ENCODE measurements at places on chromosomes 3 and 15.

DNA sequence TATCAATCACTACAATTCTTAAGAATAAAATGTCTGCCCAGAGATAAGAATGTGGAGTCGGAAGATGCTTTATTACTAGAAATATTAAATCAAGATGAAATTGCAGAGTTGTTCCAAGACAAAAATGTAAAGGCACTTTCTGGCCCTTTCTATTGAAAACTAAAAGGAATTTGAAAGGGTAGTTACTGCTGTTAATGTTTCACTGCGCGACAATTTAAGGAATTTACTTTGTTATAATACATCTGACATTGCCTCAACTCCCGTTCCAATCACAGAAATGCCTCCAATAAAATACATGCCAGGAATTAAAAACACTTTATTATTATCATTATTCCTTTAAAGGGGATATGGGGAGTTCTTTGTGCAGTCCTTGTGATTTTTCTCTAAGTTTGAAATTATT, 26.4 kb downstream of the RSL24D1 start:
- DNase-seq = no peak

DNA sequence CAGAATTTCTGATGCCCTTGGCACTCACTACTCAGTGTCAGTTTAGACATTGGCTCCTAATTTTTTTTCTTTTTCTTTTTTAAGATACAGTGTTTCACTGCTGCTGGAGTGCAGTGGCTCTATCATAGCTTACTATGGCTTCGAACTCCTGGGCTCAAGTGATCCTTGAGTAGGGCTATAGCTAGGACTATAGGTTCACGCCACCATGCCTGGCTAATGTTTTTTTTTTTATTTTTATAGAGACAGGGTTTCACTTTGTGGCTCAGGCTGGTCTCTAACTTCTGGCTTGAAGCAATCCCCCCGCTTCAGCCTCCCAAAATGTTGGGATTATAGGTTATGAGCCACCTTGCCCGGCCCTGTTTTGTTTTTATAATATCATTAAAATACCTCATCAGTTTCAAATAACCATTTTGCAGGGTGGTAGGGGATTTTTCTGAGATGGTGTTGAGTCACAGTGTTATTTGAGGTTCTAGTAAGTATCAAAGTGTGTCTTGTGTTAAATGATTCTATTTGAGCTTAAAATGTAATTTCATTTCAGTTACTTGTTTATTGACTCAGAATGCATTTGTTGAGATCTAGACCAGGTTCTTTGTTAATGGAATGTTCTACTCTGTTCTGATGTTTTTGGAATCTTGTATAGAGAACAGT, 7.0 kb downstream of the FNDC3B start:
- DNase-seq = no peak

- DNase-seq = no peak
Observed at GRCh38 chr3:148957586-148957985, 33.8 kb upstream of the GYG1 start.

- no peak for DNase-seq
Observed at GRCh38 chr15:90471769-90472168, 58.0 kb upstream of the CRTC3 start.

- DNase-seq = no peak
Observed at GRCh38 chr15:45434078-45434567, 55.8 kb upstream of the GATM start.

DNA sequence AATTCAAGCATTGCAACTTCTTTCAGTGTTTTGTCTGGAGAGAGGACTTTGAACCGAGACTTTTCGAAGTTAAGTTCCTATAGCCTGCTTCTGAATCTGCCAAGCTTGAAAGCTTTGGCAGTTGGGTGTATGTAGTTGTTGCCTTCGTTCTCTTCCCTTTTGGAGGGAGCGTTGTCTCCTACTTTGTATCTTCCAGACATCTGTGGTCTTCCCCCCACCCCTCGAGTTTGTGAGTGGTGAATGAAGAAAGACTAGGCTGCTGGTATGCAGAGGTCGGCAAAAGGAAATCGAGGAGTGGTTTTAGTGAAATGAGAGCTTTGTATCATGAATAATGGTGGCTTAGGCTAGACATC, 1.3 kb downstream of the CTNNB1 start:
- peak; percentile 15 for DNase-seq

- no peak for DNase-seq
Observed at GRCh38 chr3:59775761-59776325, 726.0 kb upstream of the CFAP20DC start.

- DNase-seq = no peak
Observed at GRCh38 chr3:66629982-66630368, 129.2 kb upstream of the LRIG1 start.

- DNase-seq = no peak
Observed at GRCh38 chr3:128846486-128846891, 32.9 kb upstream of the ACAD9 start.

GRCh38 chr3:169334991-169335390, 328.5 kb downstream of the MECOM start:
- DNase-seq = no peak

- no peak for DNase-seq
Observed at GRCh38 chr3:45753095-45753494, 43.2 kb downstream of the SLC6A20 start.

DNA sequence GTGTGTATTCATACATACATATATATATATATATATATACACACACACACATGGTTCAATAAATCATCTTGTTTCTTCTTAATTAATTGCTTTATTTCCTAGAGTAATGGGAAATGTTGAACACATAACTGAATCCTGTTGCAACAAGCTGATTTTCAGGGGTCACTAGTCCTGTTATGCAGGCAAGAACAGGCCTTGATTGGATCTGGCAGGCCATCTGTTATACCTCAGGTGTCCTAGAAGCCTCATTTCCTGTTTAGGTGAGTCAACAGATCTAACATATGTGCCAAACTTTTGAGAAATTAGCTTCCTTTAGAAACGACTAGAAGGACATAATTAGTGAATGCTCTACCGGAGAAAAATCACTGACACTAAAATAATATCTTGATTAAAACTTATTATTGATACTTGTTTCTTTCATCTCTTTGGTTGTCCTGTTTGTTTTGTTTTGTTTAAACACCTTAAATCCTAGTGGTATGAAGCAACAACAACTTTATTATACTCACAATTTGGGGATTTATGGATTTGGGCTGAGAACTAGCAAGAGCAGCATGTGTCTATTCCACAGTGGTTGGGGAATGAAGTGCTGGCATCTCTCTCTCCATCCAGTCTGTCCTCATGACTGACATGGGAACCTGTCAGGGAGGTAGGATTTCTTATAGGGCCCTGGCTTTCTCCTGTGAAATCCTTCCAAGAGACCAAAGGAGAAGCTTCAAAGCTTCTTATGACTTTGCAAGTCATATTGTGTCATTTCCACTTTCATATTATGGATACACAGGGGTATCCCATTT, 552.6 kb downstream of the NSUN3 start:
- no peak for DNase-seq

- no peak for DNase-seq
Observed at GRCh38 chr15:39213385-39213840, 367.5 kb upstream of the THBS1 start.

Measured in CD4-positive, alpha-beta T cell treated with Interferon alpha-2 for 1 hour (primary cell).